ENCODE measurements at places on chromosomes 3 and 15.
A peak's percentile ranks its signal among the peaks of the same experiment; 100 is the strongest.

DNA sequence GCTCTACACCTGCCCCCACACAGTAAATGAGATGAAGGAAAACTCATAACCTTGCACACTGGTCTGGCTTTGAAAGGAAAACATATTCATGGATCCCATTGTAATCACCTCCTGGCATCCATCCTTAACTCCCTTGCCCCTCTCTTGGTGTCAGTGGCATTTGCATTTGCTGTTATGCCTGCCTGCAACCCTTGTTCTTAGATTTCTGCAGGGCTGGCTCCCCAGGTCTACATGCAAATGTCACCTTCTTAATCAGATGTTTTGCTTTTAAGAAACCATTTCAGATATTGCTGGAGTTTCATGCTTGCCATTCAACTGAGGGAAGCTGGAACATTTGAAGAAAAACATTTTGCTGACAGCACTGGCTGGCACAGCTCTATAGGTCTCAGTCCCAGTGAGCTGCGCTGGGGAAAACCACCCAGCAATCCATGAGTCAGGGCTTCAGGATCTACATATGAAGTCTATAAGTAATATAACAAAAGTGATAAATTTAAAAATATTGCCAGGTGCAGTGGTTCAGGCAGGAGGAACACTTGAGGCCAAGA lies 19.1 kb downstream of the LRRC2 start:
- DNase-seq = no peak

DNA sequence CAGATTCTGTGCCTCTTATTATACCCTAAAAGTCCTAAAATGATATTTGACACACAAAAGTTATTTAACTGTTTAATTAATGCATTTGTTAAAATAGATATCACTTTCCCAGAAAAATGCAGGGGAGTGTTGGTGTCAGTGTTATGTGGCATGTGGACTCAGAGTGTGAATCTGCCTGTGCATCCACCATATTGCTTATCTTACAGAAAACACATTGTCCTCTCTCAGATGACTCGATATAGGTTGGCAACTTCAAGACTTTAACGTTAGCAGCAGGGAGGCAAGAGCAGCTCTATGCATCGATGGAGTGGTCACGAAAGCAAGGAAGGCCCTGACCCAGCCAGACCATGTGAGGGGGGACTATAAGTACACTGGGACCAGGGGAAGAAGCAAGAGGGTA lies 165.4 kb upstream of the DCBLD2 start:
- no peak for DNase-seq

DNA sequence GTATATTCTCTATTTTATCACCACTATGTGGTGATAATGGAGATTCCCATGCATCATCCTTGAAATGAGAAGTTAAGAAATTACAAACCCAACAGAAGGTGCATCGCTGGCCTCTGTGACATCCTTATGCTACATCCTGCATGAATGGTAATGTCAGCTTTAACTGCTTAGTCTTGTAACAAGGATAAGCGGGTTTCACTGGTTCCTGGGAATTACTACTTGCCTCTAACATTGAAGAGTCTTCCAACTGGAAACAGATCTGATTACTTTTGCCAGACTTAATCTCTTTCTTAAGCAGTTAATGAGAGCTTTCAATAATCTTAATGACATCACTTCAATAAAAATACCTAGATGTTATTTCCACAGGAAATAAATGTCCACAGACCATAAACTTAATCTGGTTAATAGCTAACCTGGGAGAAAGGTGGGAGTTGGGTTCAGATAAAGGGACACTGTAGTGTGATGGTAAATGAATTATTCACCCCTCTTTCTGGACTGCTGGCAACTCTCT lies 44.0 kb downstream of the FMN1 start:
- no peak for DNase-seq

DNA sequence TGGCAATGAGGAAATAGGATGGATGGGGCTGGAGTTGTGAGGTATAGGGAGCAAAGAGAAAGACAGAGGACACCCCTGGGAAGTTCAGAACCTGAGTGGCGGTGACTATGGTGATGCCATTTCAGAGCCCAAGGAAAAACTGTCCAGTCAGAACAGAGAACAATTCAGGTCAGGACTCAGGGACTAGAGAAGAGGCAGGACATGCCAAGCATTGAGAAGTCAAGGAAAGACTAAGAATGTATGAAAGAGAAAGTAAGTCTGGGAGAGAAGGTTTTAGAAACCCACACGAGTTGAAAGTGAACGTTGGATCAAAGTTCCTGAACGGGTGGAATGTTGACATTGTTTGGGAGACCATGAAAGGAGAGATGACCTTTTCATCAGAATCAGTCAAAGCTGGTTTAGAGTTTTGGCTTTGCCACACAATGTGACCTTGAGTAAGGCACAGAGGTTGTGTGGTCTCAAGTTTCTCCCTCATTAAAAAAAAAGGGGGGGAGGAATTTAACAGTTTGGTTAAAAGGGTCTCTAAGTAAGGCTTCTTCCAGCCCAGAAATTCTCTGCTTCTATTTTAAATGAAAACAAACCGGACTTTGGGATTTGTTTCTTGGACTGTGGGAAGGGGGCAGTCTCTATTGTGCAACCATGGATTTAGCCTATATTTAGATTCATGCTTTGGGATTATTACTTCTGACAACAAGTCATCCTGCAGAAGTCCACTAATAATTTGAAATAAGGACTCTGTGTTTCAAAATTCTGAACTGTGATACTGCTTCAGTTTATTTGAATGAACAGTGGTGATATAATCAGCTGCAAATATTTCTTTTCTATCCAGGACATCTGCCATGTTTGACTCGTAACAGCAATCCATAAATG lies 315.9 kb upstream of the TBL1XR1 start:
- no peak for DNase-seq

DNA sequence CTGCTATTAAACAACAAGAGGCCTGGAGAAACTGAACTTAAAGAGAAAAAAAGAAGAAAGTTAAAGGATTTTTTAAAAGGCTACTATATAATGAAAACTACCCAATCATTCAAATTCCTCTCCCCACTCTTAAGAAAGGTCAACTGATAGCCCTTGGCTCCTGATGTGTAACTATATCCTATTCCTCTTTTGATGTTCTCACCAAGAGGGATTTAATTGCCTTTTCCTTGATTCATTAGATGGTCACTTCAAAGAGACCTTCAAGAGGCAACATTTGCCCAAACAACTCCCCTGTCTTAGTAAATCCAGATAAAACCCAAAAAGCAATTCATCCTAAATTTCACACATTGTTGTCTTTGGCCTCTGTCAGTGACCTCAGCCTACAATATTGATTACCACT lies 86.0 kb downstream of the FMN1 start:
- DNase-seq = no peak

DNA sequence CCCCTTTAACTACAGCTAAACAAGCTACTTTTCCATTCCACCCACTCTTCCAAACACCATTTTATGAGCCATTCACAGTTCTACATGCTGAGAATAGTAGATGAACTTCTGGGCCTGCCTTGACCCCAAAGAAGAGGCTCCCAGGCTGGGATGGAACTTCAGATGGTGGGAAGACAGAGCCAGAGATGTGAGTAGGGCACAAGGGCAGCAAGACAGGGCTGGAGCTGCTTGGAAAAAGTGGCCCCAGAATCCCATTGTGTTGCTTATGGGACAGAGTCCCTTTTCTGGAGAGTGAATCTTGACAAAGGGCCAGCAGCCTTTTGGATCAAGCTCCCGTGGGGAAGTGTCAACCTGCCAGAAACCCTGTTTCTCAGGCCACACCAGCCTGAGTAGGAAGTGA lies 516.5 kb upstream of the PPP2R3A start:
- DNase-seq = no peak

DNA sequence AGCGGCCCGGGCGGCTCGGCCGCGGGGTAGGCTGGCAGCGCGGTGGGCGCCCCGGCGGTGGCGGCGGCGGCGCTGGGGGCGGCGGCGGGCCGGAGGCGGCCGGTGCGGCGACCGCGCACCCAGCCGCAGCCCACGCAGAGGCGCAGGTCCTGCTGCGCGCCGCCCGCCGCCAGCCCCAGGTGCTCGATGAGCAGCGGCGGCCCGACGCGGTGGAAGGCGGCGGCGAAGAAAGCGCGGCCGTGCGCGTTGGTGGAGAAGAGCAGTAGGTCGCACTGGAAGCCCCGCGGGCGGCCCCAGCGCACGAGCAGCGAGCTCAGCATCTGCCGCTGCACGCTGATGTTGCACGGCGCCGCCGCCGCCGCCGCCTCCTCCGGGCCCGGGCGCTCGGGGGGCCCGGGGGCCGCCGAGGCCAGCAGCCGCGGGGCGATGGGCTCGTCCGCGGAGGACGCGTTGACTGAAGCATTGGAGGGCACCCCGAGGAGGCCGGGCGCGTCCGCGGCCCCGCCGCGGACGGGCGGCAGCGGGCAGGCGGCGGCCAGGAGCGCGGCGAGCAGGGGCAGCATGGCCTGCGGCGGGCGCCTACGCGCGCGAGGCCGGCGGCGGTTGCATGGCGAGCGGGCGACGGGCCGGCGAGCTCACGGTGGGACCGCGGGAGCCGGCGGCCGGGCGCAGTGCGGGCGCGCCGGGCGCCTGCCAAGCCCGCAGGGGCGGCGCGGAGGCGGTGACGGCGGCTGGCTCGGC lies 452 bp downstream of the TMEM158 start:
- no peak for DNase-seq

DNA sequence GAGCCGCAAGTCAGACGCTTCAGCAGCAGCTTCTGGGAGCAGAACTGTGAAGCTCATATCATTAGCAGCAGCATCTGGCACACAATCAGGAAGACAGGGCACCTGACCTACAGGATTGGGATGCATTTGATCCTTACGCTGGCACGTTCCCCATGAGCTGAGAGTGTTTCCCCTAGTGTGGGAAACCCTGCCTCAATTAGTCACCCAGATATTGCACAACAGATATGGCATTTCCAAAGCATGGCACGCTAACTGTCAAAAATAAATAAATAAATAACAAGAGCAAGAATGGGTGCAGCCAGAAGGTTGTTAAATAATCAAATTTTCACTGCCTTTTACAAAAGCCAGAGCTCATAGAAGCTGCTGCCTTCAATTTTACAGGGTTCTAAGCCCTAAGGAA lies 189.6 kb upstream of the THBS1 start:
- no peak for DNase-seq

DNA sequence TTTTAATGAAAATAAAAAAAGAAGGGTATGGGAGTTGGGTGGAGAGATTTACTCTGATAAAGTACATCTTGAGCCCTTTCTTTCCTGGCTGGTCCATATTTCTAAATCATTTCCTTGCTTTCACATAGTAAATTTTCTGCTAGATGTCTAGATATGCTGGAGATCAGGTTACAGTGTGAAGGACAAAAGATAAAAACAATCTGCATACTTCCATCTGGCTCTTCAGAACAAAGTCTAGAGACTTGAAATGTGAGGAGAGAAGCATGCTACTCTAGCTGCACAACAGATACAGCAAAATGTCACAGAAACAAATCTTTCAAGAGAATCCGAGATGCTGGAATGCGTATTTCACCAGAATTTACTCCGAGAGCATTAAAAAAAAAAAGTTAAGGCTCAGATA lies 42.2 kb downstream of the FOXP1 start:
- no peak for DNase-seq

DNA sequence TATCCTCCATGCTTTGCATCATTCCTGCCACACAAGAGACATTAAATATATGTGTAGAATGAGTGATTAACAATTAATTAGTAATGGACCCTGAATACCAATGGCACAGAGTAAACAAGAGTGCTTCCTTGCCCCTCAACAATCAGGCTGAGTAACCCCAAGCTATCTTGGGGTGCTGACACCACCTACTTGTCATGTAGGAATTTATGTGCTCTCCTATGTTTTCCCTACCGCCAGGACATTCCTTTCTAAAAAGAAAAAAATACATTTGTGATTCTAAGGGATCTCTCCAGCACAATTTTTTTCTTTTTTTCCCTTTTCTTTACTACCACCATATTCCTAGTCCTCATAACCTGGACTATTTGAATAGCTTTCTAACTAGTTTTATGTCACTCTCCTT lies 449.1 kb downstream of the MFSD1 start:
- DNase-seq = no peak

DNA sequence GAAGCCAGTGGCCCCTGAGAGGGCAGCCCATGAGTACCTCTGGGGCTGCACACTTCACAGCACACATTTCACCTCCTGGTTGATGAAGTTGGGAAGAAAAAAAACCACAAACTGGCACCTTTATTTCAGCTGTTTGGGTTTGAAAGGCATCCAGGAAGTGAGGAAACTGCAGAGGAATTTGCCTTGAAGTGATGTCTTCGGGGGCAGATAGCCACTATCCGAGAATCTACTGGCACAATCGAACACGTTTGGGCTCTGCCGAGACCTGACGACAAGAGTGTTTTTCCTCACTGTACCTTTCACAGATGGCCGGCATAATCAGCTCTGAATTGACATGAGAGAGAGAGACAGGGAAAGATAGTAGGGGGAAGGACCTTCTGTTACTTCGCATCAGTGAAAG lies 59.7 kb downstream of the LRIG1 start:
- no peak for DNase-seq

- no peak for DNase-seq
Measured at GRCh38 chr3:25592510-25592968, 72.2 kb downstream of the TOP2B start.

- no peak for DNase-seq
Measured at GRCh38 chr3:62553811-62554210, 180.5 kb upstream of the FEZF2 start.

- DNase-seq = no peak
Measured at GRCh38 chr15:58442122-58442521, 10.3 kb downstream of the LIPC start.

GRCh38 chr3:172101107-172101506 lies 61.7 kb downstream of the FNDC3B start:
- no peak for DNase-seq

GRCh38 chr15:59224474-59224873 lies 17.8 kb downstream of the LDHAL6B start:
- no peak for DNase-seq

- DNase-seq = no peak
Measured at GRCh38 chr3:8962226-8962861, 928 bp downstream of the RAD18 start.

- no peak for DNase-seq
Measured at GRCh38 chr3:10740954-10741353, 75.1 kb upstream of the SLC6A11 start.

DNA sequence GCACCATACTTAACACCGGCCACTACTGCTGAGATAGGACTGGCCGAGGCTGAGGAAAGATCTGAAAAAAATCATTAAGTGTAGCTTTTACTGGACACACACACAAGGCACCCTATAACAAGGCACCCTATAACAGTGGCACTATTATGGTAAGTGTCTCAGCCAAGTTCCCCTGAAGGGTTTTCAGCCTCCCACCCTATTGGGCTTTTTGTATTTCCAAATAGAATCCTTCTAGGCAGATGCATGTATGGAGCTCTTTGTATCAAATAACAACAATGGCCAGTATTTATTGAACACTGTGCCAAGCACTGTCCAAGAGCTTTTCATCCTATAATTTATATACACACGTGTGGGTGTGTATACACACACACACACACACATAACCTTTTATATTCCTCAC lies 6.7 kb upstream of the DNAJA4 start:
- no peak for DNase-seq

DNA sequence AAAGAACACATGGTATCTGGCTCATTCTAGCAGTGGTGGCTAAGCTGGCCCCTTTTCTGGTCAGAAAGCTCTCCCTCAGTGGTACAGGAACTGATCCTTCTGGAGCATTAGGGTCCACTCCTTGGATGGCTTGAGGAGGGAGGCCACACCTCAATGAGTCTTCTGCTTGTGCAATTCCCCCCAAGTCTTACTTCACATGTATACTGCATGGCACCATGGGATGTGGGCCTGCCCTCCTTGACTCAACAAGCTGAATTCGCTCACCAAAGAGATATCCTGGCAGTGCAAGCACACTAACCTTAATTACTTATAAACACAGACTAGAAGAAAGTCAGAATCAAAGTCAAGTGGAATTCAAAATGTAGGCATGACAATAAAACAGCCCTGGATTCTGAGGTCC lies 133.8 kb upstream of the SLC2A2 start:
- DNase-seq = no peak

- DNase-seq = peak; percentile 78
Measured at GRCh38 chr3:105448338-105448982, 81.8 kb downstream of the ALCAM start.
